NCI-H1105 (cell line): ENCODE measurements at places on chromosomes 5 and 9.

DNA sequence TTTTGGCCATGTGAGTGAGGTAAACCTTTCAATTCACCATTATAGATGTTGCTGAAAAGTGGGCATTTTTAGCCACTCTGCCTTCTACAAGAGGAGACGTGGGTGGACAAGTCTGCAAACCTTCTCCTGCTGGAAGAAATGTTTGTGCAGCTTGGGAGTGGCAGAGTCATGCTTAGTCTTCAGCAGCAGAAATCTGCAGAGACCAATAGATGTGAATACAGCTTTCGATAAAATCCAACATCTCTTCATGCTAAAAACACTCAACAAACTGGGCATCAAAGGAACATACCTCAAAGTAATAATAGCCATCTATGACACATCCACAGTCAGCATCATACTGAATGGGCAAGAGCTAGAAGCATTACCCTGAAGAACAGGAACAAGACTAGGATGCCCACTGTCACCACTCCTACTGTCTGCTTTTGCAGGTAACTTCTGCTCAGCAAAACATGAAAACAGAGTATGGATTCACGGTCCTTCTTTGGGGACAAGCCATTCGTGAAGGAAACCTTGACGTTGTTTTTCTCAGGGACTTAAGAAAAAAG lies 91.3 kb downstream of the RALGPS1 start:
- no peak for DNase-seq

- DNase-seq, result no peak
Measured at GRCh38 chr9:121718501-121718900, 67.1 kb downstream of the DAB2IP start.

- DNase-seq, result no peak
Measured at GRCh38 chr5:61467766-61468482, 135.9 kb downstream of the ZSWIM6 start.

DNA sequence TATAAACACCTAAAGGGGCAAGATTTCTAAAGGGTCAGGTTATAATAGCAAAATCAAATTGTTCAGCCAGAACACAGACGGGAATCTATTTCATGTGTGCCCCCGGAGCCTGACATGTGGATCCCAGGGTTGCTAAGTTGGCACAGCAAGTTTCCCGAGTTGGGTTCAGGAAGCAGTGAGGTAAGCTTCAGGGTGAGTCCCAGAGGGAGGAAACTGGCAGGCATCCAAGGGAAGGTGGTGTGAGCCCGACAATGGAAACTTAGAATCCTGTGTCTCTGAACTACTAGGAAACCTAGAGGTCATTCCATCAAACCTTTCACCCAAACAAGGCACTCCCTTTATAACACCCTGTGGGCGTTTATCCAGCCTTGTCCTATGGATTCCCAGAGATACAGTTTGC lies 98.4 kb downstream of the ADRB2 start:
- DNase-seq, result no peak

GRCh38 chr5:27172693-27173092 lies 134.3 kb upstream of the CDH9 start:
- no peak for DNase-seq

DNA sequence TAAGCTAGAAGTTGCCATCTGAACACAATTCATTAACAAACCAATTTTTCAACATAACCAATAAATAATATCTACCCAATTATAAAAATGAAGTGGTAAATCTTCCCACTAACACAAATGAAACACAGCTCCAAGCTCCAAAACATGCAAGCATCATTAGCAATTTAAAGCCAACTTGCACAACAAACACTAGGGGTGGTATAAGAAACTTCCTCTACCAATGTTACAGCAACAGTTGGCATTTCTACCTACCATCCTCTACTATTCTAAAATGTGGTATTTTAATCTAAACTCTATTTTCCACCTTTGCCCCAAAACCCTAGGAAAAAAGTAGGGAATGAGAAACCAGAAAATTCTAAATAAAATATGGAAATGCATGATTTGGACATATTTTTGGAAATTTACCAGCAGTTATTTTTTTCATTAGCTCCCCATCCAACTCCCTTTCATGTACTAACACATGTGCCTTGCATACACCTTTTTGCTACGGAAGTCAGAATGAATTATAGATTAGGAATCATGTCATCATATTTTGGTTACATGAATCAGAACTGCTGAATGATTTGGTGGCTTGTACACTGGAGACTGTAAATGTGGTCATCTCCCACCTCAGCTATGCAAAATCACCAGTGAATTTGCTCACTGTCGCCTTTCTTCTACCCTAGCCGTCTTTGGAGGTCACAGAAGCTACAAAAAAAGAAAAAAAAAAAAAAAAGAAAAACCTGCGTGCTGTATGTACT lies 4.1 kb downstream of the NR6A1 start:
- DNase-seq, result no peak

- DNase-seq, result no peak
Measured at GRCh38 chr5:77963795-77964194, 187.7 kb upstream of the TBCA start.

DNA sequence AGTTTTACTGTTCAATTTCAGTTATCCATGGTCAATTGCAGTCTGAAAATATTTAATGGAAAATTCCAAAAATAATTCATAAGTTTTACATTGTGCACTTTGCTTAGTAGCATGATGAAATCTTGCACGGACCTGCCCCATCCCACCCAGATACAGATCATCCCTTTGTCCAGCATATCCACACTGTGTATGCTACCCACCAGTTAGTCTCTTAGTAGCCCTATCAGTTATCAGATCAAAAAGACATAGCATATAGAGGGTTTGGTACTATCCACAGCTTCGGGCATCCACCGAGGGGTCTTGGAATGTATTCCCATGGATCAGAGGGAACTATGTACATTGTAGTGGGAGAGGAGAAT lies 97.7 kb downstream of the SLC44A1 start:
- DNase-seq, result no peak

DNA sequence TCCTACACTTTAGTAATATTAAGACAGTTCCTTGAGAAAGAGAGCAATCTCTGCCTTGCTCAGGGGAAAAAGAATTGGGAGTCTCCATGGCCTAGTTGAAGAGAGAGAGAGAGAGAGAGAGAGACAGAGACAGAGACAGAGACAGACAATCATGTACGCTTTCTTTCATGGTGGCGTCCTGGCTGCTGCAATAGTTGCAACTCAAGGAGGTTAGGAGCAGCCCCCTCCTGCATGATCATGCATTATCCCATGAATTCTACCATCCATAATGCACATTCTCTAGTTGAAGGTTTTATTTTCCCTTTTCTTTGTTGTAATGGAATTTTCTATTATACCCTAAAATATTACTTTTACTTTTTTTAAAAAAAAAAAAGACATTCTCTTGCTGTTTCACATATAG lies 50.7 kb downstream of the PPP2R2B start:
- DNase-seq, result no peak

DNA sequence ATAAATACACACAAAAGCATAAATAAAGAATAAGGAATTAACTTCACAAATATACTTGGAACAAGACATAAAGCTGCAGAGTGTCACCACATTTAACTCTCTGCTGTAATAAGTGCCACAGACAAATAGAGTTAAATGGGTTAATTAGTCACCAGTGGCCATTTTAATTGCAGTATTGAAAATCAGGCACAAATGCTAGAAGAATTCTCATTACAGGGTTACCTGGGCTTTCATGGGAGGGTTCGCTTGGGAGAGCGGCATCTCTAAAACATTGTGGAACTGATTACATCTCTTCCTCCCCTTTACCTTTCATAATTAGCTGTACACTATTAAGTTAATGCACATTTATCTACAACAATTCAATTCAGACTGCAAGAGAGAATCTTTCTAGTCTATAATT lies 505.3 kb upstream of the DAP start:
- DNase-seq, result no peak
